ENCODE measurements at places on chromosomes 6 and 20. TPM values are rescaled to one million over a fixed set of nuclear protein-coding genes. Genes with fewer than 3 reads are reported as not detected.

DNA sequence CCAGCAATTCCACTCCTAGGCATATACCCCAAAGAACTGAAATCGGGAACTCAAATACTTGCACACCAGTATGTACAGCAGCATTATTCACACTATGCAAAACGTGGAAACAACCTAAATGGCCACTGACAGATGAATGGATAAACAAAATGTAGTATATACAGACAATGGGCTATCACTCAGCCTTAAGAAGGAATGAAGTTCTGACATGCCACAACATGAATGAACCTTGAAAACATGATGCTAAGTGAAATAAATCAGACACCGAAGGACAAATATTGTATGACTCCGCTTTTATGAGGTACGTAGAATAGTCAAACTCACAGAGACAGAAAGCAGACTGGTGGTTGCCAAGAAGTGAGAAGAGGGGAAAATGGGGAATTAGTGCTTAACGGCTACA, 59.1 kb upstream of the CCN6 start:
- no peak for DNase-seq

GRCh38 chr20:48463916-48464315, 363.9 kb downstream of the PREX1 start:
- DNase-seq = no peak

GRCh38 chr6:37244430-37245310, 12.9 kb upstream of the TBC1D22B start:
- peak; percentile 81 for DNase-seq

GRCh38 chr6:108985301-108985700, 109.3 kb downstream of the SESN1 start:
- no peak for DNase-seq

- no peak for DNase-seq
Observed at GRCh38 chr6:154504102-154504501, 6.4 kb downstream of the CNKSR3 start.

DNA sequence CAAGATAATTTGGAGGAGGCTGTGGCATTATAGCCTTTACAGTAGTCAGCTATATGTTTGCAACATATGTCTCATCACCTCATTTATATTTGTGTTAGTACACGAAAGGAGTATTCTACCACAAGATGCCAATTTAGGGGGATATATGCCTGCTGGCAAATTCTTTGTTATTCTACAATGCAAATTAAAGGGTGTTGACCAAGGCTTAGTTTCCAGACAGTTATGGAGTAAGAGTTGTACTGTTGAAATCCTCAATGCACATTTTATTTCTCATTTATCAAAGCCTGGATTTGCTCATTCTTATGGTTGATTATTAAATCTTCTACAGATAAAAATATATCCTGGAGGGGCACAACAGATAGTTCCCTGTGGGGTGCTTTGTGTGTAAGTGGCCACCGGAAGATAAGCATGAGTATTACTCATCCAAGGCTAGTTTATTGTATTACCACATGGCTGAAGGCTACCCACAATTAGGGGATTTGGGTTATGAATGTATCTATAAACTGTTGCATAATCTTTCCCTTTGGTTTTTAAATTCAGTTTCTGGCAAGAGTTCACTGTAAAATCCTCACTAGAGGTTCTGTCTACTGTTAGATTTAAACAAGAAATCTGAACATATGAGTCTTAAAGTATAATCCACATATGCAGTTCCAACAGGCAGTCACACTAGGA, 9.0 kb downstream of the CST9 start:
- DNase-seq = no peak

- DNase-seq = peak; percentile 72
Observed at GRCh38 chr6:45677381-45678284, 299.9 kb upstream of the SUPT3H start.

DNA sequence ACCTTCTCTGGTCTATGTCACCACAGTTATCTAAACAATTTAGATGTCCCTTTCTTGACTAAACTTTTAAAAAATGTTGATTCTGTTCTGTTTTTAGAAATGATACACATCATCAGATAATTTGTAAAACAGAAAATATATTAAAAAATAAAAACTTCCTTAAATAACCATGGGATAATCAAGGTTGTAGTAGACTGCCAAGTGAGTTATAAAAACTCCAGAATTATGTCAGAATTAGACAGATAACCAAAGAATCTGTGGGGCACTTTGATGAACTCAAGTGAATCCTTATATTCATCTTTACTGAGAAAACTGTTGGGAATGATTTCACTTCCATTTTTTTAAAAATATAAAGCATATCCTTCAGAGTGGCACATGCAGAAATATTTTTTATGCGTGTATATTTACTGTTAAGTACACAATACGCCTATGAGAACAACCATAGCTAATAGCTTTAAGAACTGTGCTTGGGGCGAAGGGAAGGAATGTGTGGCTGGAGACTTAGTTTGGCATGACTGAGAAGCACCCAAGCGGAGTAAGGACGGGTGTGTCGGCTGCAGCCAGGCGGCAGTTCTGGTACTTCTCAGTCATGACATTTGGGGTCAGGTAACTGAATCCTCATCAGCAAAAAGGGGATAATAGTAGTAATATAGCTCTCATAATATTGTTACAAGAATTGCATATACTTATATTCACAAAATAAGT, 604.7 kb upstream of the CITED2 start:
- DNase-seq = no peak

DNA sequence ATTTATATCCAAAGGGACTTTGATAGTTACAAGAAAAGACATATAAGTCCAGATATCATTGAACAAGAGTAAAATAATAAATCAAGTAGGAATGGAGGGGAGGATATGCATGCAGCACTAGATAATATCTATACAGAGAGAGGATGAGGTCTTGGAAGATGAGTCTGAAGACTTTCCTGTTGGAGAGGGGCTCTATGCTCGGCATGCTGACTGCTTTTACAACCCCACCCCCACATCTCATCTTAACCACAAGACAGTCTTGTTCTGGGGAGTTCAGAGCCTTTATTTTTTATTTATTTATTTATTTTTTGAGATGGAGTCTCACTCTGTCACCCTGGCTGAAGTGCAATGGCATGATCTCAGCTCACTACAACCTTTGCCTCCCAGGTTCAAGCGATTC, 48.4 kb upstream of the IER3 start:
- DNase-seq = no peak

- DNase-seq = no peak
Observed at GRCh38 chr6:150765067-150765764, 100.3 kb upstream of the MTHFD1L start.

GRCh38 chr6:119834418-119834817, 484.9 kb upstream of the MAN1A1 start:
- no peak for DNase-seq

GRCh38 chr6:69867639-69867976, 1.3 kb downstream of the COL19A1 start:
- DNase-seq = no peak

OR2H1 gene
- polyA plus RNA-seq = not detected

TRIM31 gene
- polyA plus RNA-seq = 0.79 TPM

Measured in aorta (tissue), 5 donors.